ENCODE measurements at places on chromosomes 11 and 22. TPM values are rescaled to one million over a fixed set of nuclear protein-coding genes. Genes with fewer than 3 reads are reported as not detected.

The TMPRSS5 gene
- not detected for polyA plus RNA-seq

The TRIM66 gene
- 0.75 TPM for polyA plus RNA-seq

The DENND6B gene
- polyA plus RNA-seq, result 1.2 TPM

The TM7SF2 gene
- polyA plus RNA-seq, result 18.2 TPM

The TMPRSS4 gene
- polyA plus RNA-seq, result not detected

The VWA5A gene
- polyA plus RNA-seq, result 12.8 TPM

The PRAME gene
- polyA plus RNA-seq, result not detected

The ST14 gene
- polyA plus RNA-seq, result 94.1 TPM

The CABP7 gene
- 0.11 TPM for polyA plus RNA-seq

The KCNE3 gene
- not detected for polyA plus RNA-seq

The PGGHG gene
- 6.1 TPM for polyA plus RNA-seq

The SAA1 gene
- not detected for polyA plus RNA-seq

The C22orf31 gene
- polyA plus RNA-seq, result not detected

The C11orf91 gene
- not detected for polyA plus RNA-seq

The POTEH gene
- 0.13 TPM for polyA plus RNA-seq

The TBX1 gene
- polyA plus RNA-seq, result not detected

The TMEM191B gene
- not detected for polyA plus RNA-seq

The ABCG4 gene
- polyA plus RNA-seq, result not detected

The YPEL4 gene
- not detected for polyA plus RNA-seq

The OR51G2 gene
- polyA plus RNA-seq, result not detected

The KRTAP5-1 gene
- polyA plus RNA-seq, result not detected

The MUC2 gene
- polyA plus RNA-seq, result not detected

The SYT9 gene
- polyA plus RNA-seq, result 0.21 TPM

The GSTT2B gene
- polyA plus RNA-seq, result not detected

The OR51A4 gene
- not detected for polyA plus RNA-seq

The MS4A3 gene
- polyA plus RNA-seq, result not detected

The FAM180B gene
- not detected for polyA plus RNA-seq

The OR51B4 gene
- polyA plus RNA-seq, result not detected

The SLC15A3 gene
- polyA plus RNA-seq, result 15.2 TPM

The OR52B4 gene
- polyA plus RNA-seq, result not detected

The PRDM11 gene
- 1.4 TPM for polyA plus RNA-seq

The SCUBE2 gene
- polyA plus RNA-seq, result not detected

The DSCAML1 gene
- not detected for polyA plus RNA-seq

The ABTB2 gene
- polyA plus RNA-seq, result 0.04 TPM

The FDXACB1 gene
- polyA plus RNA-seq, result 6.8 TPM

The NTM gene
- not detected for polyA plus RNA-seq

The SRRD gene
- polyA plus RNA-seq, result 23.1 TPM

The APOBEC3C gene
- 268 TPM for polyA plus RNA-seq

The CARD16 gene
- polyA plus RNA-seq, result 173 TPM

The RAC2 gene
- 1,067 TPM for polyA plus RNA-seq

The ARAP1 gene
- 20.7 TPM for polyA plus RNA-seq

The PHOX2A gene
- not detected for polyA plus RNA-seq

The DAGLA gene
- not detected for polyA plus RNA-seq

The PDE3B gene
- polyA plus RNA-seq, result 5.5 TPM
